ENCODE measurements at places on chromosomes 11 and 22.
A peak's percentile ranks its signal among the peaks of the same experiment; 100 is the strongest.

GRCh38 chr11:128884703-128885338 lies 6.3 kb upstream of the KCNJ5 start:
- peak; percentile 15 for DNase-seq

DNA sequence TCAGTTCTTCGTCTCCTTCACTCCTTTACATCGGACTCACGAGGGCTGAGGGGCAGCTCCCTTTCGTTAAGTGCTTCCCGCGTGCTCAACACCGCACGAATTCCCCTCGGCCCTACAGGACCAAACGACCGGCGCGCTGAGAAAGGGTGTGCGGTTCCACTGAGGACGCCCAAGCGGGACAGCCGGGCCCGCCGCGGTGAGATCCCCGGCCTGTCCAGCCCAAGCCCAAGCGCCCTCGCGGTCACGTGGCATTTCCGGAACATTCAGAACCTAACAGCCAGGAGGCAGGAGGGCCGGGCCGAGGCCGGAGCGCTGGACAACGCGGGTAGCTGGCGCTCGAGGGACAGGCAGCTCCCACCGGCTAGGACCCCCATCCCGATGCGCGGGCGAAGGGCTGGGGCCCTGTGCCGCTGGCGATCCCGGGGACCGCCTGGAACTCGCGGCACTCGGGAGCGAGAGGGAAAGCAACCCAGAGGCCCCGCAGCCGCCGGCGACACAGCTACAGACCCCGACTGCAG lies 737 bp upstream of the STIP1 start:
- DNase-seq: no peak

- peak; percentile 9 for DNase-seq
These were observed at the start of gene KIAA1671 for GRCh38 chr22:24951942-24952836. Gene KIAA1671 (plus strand): TSS chr22:24952716. CDS start chr22:25028000, 75,284 bp downstream.

GRCh38 chr11:67280788-67281551 lies 8.1 kb upstream of the ANKRD13D start:
- no peak for DNase-seq

DNA sequence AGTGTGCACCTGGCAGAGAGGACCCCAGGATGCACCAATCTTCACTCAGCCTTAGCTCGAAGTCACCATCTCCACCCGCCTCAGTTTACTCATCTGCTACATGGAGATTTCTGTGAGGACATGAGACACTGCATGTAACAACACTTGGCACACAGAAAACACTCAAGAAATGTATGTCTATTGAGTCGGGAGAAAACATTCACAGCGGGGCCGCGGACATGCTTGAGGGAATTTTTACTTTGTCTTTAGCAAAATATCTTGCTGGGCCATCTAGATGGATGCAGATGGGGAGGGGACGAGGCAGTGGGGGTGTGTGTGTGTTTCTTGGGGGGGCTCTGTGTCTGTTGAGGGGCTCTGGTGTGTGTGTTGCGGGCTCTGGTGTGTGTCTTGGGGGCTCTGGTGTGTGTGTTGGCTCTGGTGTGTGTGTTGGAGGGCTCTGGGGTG lies 28.4 kb upstream of the RFPL3 start:
- no peak for DNase-seq

- DNase-seq: no peak
These were observed 89.0 kb upstream of the CD44 start for GRCh38 chr11:35049859-35050531.

GRCh38 chr11:87391496-87391895 lies 353.8 kb downstream of the TMEM135 start:
- DNase-seq: no peak

DNA sequence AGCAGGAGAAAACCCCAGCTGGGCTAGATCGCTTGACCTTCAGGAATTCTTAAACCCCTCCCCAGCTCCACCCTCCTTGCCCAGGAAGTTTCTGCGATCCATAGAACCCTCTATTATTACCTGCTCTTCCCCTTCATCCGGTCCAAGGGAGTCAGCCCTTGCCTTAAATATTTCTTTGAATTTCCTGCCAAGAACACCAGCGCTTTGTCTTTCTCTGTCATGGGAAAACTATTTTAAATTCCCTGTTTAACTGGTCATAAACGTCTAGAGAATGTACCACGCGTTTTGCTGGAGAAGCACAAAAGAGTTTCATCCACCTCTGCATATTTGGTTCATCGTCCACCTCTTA lies 496 bp upstream of the TRAF6 start:
- DNase-seq: no peak

DNA sequence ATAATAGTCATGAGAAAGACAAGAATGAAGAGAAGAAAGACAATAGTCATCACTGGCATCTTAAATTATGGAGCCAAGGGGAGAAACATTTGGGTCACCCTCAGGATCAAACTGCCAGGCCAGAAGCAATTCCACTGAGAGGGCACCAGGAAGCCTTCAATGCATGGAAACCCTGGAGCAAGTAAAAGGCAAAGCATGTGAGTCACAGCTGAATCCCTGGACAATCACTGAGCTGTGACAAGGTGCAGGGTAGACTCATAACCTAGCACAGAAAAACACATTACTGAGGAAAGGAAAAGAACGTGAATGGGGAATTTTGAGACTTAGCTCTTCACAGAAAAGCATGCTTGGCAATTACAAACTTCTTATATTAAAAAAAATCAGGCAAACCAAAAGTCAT lies 1.6 kb downstream of the KCNJ1 start:
- no peak for DNase-seq

DNA sequence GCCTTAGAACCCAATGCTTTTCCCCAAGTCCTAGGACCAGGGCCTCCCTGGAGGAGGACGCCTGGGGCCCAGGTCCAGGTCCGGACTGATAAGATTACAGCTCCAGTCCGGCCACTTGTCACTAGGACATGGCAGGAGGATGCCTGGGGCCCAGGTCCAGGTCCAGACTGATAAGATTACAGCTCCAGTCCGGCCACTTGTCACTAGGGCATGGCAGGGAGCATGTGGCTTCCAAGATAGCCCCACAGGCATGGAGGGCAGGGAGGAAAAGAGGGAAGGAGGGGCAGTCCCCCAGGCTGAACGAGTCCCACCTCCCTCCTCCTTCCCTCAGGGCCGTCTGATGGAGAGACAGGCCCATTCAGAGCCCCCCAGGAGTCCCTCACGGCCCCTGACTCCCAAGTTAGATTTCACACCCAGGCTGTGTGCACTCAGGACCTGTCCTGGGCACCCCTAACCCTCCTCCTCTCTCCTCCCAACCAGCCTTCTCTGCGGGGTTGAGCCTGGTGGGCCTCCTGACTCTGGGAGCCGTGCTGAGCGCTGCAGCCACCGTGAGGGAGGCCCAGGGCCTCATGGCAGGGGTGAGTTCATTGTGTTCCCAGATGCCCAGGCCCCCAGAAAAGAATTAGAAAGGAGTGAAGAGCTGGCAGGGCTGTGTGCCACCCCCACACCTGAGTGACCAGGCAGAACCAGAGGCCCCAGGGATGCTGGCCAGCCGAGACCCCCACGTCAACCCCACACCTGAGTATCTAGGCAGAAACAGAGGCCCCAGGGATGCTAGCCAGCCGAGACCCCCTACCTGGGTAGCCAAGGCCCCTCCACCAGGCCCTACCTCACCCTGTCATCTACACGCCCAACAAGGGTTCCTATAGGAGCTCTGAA lies 2.1 kb downstream of the TSPAN32 start:
- DNase-seq: no peak

- DNase-seq: no peak
These were observed 37.2 kb downstream of the GLYATL2 start for GRCh38 chr11:58807343-58807742.

DNA sequence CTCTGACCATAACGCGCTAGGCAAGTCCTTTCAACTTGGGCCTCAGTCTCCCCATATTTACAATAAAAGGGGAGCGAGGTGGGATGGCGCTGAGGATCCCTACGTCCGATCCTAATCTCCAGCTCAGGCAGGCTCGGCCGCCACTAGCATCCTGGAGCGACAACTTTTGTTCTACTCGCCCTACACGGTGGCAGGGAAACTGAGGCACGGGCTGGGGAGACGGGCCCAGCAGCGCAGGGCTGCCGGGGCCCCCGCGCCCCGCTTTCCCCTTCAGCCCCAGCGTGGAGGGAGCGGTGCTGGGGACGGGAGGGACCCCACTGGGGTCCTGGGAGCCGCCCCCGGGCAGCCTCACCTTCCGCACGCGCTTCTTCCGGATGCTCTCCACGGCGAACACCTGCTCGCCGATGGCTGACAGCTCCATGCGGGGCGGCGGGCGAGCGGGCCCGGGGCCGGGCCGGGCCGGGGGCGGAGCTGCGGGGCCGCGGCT lies 413 bp downstream of the CBX7 start:
- DNase-seq: no peak

- DNase-seq: no peak
These were observed 15.1 kb downstream of the TBC1D22A start for GRCh38 chr22:46777609-46777970.

DNA sequence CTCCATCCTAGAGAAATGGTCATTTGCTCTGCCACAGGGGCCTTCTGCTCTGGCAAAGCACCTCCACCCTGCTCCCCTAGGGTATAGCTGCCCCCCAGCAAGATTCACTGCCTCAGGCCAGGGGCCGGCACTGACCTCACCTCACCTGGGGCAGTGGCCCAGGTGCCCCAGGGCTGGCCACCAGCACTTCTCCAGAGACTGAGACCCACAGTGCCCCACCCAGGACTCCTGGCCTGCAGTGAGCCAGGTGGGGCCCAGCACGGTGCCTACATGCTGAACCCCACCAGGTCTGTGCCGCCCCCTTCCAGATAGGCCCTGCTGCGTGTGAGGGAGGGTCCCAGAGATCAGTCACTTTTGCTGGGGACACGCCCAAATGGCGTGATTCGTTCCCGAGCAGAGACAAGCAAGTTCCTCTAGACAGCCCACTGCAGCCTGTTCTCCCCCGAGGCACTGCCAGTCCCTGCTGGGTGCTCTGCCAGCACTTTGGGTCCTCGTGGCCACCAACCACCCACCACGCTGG lies 10.8 kb downstream of the GNB1L start:
- DNase-seq: no peak

GRCh38 chr11:6481924-6482275 lies 599 bp downstream of the TIMM10B start:
- DNase-seq: no peak

DNA sequence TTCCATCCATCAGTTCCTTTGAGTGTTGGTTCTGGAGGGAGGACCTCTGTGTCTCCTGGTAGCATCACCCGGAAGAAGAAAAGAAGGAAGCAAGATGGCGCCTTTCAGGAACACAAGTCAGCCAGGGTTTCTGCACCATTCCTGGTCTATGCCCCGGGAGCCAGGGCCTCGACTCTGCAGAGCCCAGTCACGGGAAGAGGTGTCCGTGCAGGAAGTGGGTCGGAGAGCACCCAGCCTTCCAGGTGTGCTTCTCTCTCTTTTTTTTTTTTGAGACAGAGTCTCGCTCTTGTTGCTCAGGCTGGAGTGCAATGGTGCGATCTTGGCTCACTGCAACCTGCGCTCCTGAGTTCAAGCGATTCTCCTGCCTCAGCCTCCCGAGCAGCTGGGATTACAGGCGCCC lies 21.2 kb downstream of the MRPL21 start:
- DNase-seq: no peak

DNA sequence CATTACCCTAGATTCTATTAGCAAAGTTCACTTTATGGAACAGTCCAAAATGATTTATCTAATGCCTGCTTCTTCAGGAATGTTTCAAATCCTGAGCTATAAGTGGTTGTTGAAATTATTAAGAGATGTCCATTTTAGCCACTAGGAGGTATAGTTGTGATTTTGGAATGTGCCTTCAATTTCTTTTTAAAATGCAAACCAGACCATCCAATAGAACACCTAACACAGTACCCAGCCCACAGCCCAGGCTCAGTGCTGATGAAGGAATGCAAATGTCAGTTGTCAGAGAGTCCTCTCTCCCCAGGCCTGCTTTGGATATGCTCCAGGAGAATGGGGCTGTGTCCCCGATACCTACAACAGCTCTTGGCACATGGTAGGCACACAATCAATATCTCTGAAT lies 85.8 kb upstream of the E2F8 start:
- peak; percentile 5 for DNase-seq

DNA sequence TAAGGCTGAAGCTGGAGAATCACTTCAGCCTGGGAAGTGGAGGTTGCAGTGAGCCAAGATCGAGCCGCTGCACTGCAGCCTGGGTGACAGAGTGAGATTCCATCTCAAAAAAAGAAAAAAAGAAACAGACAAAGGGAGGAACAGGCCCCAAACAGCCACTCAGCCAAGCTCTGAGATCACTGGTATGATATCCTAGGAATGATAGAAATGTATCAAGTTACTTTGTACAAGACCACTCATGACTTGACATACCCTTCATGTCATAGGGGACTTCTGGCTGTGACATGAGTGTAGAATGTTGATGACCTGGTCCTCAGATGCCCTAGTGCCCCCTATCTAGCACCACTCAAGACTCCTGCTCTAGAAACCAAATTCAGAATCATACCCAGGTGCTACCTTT lies 216.5 kb downstream of the NAV2 start:
- DNase-seq: no peak

- no peak for DNase-seq
These were observed 371.8 kb upstream of the CHORDC1 start for GRCh38 chr11:90594658-90595057.

DNA sequence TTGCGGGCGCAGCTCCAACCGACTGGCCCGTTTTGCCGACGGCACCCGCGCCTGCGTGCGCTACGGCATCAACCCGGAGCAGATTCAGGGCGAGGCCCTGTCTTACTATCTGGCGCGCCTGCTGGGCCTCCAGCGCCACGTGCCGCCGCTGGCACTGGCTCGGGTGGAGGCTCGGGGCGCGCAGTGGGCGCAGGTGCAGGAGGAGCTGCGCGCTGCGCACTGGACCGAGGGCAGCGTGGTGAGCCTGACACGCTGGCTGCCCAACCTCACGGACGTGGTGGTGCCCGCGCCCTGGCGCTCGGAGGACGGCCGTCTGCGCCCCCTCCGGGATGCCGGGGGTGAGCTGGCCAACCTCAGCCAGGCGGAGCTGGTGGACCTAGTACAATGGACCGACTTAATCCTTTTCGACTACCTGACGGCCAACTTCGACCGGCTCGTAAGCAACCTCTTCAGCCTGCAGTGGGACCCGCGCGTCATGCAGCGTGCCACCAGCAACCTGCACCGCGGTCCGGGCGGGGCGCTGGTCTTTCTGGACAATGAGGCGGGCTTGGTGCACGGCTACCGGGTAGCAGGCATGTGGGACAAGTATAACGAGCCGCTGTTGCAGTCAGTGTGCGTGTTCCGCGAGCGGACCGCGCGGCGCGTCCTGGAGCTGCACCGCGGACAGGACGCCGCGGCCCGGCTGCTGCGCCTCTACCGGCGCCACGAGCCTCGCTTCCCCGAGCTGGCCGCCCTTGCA lies 1.0 kb downstream of the FJX1 start:
- no peak for DNase-seq

GRCh38 chr22:39999144-39999757 lies 4.5 kb downstream of the FAM83F start:
- no peak for DNase-seq

- DNase-seq: no peak
These were observed 1185.4 kb downstream of the LRRC4C start for GRCh38 chr11:40274017-40274416.

DNA sequence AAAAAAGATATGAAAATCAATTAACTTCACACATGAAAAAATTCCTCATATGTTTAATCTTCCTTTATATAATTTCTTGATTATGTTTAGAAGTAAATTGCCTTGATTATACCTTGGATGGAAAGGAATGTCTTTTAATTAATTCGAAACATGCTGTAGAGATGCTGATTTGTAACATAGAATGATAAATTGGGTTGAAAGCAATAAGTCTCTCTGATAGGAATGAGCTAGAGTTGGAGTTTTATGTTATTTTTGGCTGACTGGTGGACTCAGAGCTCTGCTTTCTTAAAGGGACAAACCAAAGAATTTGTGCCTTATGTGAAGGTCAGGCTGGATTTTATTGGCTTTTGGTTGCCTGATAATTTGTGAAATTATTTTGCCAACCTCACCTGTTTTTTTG lies 94.7 kb upstream of the RAG2 start:
- no peak for DNase-seq
